Airway epithelial cell (primary cell): ENCODE measurements at places on chromosomes 16 and 17. TPM values are rescaled to one million over a fixed set of nuclear protein-coding genes. Genes with fewer than 3 reads are reported as not detected.

Gene ATP5PD
- 301 and 458 TPM in 2 replicates for total RNA-seq

Gene TMEM114
- not detected in 2 replicates for total RNA-seq

Gene SSH2
- total RNA-seq = 6.2 and 14.0 TPM in 2 replicates

Gene ZNF750
- total RNA-seq = 26.7 and 33.1 TPM in 2 replicates

Gene CD300LG
- not detected in 2 replicates for total RNA-seq

Gene MT1M
- total RNA-seq = not detected in 2 replicates

Gene CCL18
- not detected in 2 replicates for total RNA-seq

Gene GP1BA
- total RNA-seq = not detected in 2 replicates

Gene RPUSD1
- 48.0 and 50.6 TPM in 2 replicates for total RNA-seq

Gene GAST
- total RNA-seq = 7.2 TPM in 1 of 2 replicates, not detected in the other

Gene HES7
- total RNA-seq = 1.8 and 1.9 TPM in 2 replicates

Gene MYO15B
- total RNA-seq = 0.07 and 0.65 TPM in 2 replicates

Gene MYOCD
- under 0.01 and 0.07 TPM in 2 replicates for total RNA-seq

Gene AANAT
- total RNA-seq = not detected in 2 replicates
